Retina (tissue), 1 donor: ENCODE measurements at places on chromosomes 2 and 18.
A peak's percentile ranks its signal among the peaks of the same experiment; 100 is the strongest.

- DNase-seq, result no peak
These were observed 38.8 kb downstream of the SCTR start for GRCh38 chr2:119485336-119486110.

DNA sequence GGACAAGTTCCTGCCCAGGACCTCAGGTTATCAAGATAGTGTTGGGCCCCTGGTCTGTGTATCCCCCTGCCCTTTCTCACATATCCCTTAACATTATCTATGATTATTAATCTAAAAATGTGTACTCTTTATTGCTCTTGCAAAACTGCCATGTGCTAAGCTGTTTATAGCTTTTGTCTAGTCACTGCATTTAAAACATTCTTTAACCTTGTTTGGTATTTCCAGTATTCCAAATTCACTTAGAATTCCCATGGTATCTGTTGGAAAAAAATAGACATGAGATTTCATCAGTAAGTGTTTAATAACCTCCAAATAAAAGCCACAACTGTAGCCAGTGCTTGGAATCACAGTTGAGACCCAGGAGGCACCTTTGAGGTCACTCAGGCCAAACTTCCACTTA is 16.2 kb upstream of the GLS start:
- DNase-seq, result no peak

DNA sequence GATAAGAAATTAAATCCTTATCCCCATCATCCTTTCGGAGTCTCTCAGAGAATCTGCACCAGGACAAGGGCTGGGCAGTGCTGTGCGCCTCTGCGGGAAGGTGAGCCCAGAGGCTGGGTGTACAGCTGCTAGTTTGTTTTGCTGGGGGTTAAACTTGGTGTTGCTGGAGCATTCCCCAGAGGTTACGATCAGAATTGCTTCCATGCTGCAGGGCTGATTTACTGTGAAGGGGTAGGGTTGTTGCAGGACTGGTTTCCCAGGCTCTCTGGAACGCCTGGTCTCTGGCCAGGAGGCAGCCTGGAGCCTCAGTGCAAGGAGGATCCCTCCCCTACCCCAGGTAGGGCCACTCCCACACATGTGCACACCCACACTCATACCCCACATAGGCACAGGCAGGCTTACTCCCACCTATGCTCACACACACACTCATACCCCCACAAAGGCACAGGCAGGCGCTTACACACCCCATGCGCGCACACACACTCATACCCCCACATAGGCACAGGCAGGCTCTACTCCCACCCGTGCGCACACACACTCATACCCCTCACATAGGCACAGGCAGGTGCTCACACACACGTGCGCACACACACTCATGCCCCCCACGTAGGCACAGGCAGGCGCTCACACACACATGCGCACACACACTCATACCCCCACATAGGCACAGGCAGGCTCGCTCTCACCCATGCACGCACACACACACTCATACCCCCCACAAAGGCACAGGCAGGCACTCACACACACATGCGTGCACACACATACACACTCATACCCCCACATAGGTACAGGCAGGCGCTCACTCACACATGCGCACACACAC is 11.3 kb downstream of the CNNM4 start:
- DNase-seq, result no peak

GRCh38 chr18:10057401-10057893 is 143.6 kb downstream of the VAPA start:
- DNase-seq, result no peak

- no peak for DNase-seq
These were observed 15.3 kb downstream of the TM4SF20 start for GRCh38 chr2:227363756-227364155.

- DNase-seq, result no peak
These were observed 190.4 kb downstream of the NRP2 start for GRCh38 chr2:205872716-205873115.

DNA sequence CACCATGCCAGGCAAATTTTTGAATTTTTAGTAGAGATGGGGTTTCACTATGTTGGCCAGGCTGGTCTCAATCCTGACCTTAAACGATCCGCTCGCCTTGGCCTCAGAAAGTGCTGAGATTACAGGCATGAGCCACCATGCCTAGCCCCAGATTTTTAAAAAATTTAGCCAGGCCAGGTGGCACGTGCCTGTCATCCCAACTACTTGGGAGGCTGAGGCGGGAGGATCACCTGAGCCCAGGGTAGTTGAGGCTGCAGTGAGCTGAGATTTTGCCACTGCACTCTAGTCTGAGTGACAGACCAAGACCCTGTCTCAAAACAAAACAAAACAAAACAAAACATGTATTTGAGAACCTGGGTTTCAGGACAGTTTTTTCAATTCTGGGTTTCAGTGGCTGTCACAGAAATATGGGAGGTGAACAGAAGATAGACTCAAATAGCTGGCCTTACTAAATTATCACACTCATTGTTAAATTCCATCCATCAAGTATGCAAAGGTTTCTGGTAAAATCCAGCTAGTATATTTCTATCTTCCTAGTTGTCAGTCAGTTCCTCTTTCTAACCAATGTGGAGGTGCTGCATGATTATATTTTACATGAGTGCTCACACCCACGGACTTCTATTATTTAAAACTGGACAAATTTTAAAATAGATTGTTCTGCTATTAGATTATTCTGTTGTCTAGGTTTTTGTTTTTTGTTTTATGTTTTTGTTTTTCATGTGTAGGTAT is 5.4 kb downstream of the ALPG start:
- DNase-seq, result no peak

GRCh38 chr2:96596596-96596995 is 41.5 kb downstream of the KANSL3 start:
- DNase-seq, result no peak

DNA sequence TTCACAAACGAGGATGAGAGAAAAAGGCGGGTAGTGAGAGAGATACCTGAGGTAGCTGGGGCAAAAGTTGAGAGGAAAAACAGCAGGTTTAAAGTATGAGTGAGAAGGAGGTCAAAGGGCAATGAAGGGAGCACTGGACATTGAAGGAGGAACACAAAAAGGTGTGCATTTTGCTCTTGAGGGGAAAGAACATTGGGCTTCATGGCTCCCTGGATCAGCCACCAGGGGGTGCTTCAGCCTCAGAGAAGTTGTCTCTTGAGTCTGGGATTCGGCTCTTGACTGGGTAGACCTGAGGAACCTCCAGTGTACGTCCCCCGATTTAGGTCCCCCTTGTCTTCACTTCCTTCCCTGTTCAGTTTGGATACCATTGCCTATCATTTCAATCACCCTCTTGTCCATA is 128.5 kb downstream of the RAPGEF4 start:
- no peak for DNase-seq

DNA sequence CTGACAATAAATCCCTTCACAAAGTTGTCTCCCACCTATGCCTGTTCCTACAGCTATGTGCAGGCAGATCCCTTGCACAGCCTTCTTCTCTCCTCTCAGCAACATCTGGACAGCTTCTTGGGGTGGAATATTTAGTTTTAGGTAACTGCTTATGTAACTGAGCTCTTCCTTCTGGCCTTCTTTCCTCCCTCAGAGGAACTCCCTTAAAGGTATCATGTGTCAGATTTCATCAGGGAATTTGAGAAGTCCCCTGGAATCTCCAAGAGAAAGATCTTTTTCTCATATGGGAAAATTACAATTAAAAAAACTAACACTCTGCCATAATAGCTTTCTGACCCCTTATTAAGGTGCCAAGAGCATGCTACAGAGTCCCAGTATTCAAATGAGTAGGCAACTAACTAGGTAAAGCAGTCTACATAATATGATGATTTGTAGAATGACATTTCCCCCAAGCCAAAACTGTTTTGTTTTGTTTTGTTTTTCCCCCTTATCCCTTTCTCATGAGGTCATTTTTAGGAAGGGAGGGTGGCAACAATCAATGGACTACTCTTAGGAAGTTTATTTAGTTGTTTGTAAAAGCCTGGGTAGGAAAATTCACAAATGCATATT is 2.4 kb downstream of the TMEM200C start:
- no peak for DNase-seq

DNA sequence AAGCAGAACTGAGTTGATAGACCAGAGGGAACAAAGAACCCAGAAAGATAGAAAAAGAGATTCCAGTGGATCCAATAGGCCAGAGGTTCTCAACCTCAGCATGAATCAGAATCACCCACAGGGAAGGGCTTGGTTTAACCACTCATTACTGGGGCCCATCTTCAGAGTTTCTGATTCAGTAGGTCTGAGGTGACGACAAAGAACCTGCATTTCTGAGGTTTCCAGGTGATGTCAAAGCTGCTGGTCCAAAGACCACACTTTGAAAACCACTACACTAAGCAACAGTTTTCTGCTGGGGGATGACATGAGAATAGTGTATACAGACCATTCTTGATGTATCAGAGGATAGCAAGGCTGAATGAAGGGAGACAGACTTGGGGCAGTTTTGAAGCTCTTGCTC is 296.9 kb upstream of the STON1 start:
- no peak for DNase-seq

GRCh38 chr2:109435066-109435690 is 178.6 kb downstream of the SEPTIN10 start:
- DNase-seq, result no peak

GRCh38 chr2:218224186-218224585 is 7.2 kb downstream of the ARPC2 start:
- DNase-seq, result peak; percentile 1

DNA sequence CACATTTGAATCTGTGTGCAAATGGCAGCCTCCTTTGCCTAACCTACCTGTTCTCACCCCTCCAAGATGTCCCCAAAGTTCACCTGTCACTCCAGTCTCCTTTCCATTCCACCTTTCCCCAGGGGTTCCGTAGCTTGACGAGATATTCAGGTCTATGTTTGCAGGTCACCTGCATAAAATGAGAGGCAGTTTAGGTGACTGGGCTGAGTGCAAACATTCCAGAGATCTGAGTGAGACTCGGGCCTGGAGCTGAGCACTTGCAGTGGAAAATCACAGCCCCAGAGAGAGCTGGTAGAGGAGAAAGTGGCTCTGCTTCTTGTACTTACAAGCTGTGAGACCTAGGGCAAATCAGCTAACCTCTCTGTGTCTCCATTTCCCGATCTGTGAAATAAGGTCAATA is 20.1 kb downstream of the CAPN14 start:
- no peak for DNase-seq

- DNase-seq, result no peak
These were observed 556 bp downstream of the DNMT3A start for GRCh38 chr2:25341011-25341727.

GRCh38 chr2:44083054-44083453 is 85.6 kb upstream of the PPM1B start:
- peak; percentile 20 for DNase-seq

- no peak for DNase-seq
These were observed 20.0 kb upstream of the NEMP2 start for GRCh38 chr2:190554357-190555006.

GRCh38 chr18:62338446-62339105 is 13.5 kb downstream of the TNFRSF11A start:
- DNase-seq, result no peak

GRCh38 chr2:58271826-58272225 is 30.7 kb upstream of the FANCL start:
- no peak for DNase-seq

- peak; percentile 50 for DNase-seq
These were observed 500.5 kb upstream of the SYT4 start for GRCh38 chr18:43777636-43778304.

DNA sequence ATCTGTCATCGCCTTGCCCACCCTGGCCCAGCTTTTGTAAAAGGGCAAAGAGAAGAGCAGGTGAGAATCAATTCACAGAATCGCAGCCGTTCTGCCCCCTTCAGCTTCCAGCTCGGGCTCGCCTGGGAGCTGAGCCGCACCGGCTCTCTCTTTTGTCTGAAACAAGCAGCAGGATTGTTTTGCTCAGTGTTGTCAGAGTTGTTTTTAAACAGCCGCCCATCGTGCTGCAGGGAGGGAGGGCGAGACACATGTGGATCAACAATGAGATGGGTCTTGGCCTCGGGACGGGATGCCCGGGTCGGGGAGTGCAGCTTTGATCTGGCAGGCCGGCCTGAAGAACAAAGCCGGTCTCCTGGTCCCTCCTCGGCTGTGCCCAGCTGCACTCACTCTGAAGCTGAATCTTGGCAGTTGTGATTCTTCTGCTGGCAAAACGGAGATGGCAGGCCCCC is 39.7 kb upstream of the HDAC4 start:
- peak; percentile 86 for DNase-seq

GRCh38 chr2:41222593-41222992 is 770.7 kb upstream of the SLC8A1 start:
- no peak for DNase-seq

DNA sequence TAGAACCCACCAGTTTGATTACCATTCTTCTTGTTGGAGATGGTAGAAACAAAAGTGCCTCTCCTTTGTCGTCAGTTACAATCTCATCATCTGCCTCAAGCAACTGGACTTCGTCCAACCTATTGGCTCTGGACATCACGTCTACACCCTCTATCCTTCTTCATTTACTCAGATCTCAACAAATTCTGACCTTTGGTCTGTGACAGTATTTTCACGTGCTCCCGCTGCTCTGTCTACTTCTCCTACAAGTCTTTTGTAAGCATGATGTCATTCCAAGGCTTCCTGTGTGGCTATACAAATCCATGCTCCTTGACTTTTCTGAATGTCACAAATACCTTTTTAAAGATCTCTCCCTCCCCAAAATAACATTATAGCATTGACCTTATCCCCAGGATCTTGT is 43.0 kb upstream of the PID1 start:
- no peak for DNase-seq

DNA sequence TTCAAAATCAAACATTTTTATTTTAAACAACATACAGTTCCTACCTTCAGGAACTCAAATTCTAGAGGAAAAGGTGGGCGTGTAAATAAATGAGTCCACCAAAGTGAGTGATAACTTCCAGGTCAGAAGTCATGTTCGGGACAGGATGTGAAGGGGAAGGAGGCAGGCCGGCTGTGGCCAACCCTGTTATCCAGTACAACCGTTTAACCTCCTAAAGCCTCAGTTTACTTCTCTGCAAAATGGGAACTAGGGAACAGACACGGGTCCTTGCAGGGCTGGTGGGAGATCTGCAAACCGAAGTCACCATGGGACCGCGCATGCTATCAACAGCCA is 373 bp downstream of the EIPR1 start:
- no peak for DNase-seq
